ENCODE measurements at places on chromosomes 1 and 21.

DNA sequence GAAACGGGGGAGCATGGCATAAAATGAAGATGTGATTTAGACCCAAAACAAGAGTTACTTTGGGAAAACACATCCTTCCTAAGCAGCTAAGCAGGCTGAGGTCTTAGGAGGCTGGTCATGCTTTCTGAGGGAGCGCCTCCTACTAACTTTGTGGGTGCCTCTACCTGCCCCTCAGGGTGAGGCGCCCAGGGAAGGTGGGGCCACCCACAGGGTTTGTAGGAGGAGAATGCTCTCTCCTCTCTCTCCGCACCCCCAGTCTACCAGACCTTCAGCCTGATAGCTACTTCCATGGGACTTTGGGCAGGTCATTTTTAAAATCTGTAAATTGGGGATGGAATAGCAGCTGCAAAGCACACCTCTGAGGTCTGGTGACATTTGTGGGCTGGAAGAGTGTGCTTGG, 23.8 kb downstream of the SLC27A3 start:
- no peak for DNase-seq

DNA sequence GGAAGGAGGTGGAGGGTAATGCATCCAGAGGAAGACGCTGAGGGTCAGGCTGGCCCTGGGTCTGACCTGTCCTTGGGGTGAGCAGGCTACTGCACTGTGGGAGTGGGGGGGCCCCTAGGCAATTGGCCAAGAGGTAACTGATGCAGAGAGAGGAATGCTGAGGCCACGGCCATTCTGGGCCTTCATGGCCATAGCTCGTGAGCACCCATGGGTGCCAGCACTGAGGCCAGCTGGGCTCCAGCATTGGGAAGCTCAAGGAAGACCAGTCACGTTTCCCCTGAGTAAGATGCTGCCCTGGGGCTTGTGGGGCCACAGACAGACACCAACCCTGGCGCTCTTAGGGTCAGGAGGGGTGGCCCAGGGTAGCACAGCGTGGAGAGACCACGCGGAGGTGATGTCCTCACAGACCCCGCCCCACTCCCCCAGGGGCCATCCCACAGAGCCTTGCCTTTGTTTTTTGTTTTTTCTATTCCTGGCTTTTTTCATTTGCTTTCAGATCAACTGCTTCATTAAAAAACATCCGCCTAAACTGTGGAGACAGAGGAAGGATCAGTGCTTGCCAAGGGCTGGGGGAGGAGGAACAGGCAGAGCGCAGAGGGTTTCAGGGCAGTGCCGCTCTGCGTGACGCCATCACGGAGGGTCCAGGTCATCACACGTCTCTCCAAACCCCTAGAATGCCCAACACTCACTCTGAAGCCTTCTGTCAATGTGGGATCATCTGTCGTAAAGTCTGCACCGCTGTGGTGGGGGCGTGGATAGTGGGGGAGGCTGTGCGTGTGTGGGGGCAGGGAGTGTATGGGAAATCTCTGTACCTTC, 61.1 kb downstream of the SIK1 start:
- DNase-seq, result no peak

DNA sequence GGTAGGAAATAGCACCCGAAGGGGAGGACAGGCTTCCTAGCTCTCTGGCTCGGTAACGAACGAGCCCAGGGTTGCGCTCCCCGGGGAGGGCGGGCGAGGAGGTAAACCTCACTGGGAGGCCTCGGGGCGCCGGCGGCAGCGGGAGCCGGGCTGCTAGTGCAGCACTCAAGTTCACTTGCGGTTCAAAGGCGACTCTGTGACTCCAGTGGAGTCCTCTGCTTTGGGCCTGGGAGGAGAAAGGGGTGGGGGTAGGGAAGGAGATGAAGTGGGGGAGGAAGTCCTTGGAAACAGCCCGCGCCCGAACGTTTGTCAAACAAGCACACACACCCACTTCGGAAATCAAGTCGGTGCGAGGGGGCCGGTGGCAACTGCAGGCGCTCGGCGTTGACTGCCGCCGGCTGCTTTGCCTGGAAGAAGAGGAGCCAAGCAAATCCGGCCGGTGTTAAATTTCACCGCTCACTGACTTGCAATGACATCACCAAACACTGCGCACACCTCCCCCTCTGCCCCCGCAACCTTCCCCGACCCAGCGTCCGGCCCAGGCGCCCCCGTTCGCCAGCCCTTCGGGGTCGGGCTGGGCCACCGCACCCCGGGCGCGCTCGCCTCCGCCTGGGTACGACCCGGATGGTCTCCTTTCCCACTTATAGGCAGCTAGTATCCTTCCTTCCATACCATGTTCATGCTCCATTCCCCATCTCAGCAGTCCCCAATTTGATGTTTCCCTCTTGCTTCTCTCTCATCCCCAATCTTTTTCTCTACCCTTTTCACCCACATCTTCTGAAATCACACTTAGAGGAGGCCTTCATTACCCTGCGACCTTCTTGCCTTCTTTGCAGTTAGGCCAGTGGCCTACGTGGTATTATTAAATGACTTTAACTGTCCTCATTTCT, at the start of gene COL24A1:
TSS of gene COL24A1 (minus strand) at position 207 of the 890 bp plus-strand sequence. CDS start 376 bp downstream, outside the sequence.
- DNase-seq, result no peak

- DNase-seq, result no peak
Measured at GRCh38 chr1:171636141-171636540, 14.1 kb downstream of the MYOCOS start.

GRCh38 chr1:190170321-190170720, 307.3 kb downstream of the BRINP3 start:
- DNase-seq, result no peak

GRCh38 chr1:117698398-117699160, 92.7 kb downstream of the TENT5C start:
- DNase-seq, result no peak

GRCh38 chr21:42409366-42409765, 5.7 kb downstream of the UBASH3A start:
- DNase-seq, result no peak

GRCh38 chr1:156992215-156992614, 53.3 kb downstream of the ARHGEF11 start:
- DNase-seq, result no peak

- no peak for DNase-seq
Measured at GRCh38 chr1:59428828-59429227, 131.9 kb downstream of the FGGY start.

All from activated CD4-positive, alpha-beta T cell treated with anti-CD3 and anti-CD28 coated beads, Interleukin-2, amount 50 U/mL, for 4 hours (primary cell).